ENCODE measurements at places on chromosomes 11 and 22.

DNA sequence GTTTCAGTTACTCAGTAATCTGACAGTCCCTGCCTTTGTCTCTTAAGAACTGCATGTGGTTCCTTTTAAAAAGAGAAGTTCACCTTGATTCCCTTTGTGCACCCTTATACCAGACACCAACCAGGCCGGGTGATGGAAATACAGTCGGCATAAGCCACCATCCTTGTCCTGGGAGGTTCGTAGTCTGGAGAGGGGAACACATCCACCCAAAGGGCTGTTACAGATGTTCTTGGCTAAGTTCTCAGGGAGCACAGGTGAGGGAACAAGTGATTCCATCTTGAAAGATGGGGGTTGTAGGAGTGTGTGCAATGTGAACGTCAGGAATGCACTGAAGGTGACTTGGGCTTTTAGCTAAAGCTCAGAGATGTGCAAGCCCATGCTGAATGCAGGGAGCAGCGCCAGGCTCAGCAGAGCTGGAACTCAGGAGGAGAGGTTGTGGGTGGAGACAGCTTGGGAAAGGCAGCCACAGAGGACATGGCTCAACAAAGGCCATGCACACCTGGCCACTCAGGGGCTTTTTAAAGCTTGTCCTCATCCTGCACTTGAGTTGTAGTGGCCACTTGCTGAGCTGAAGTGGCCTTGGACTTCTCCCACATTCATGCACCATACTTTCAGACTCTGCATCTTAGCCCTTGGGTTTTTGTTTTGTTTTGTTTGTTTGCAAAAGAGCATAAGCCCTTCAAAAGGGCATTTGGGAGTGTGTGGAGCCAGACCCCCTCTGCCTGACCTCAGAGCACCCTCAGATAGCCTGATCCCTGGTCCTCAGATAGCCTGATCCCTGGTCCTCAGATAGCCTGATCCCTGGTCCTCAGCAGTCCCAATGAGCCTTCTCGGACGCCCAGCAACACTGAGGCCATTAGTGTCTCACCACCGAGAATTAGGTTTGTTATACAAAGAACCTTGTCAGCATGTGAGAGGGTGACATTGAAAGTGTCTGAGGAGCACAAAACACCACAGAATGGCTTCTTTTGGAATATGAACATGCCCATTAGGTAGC is 12.7 kb upstream of the TMA7B start:
- no peak for DNase-seq

- DNase-seq = no peak
Measured at GRCh38 chr11:36038541-36038940, 94.7 kb downstream of the LDLRAD3 start.

- DNase-seq = no peak
Measured at GRCh38 chr11:131666617-131667016, 296.2 kb downstream of the NTM start.

GRCh38 chr11:65862941-65863888 is 3.0 kb downstream of the MUS81 start:
- DNase-seq = no peak

DNA sequence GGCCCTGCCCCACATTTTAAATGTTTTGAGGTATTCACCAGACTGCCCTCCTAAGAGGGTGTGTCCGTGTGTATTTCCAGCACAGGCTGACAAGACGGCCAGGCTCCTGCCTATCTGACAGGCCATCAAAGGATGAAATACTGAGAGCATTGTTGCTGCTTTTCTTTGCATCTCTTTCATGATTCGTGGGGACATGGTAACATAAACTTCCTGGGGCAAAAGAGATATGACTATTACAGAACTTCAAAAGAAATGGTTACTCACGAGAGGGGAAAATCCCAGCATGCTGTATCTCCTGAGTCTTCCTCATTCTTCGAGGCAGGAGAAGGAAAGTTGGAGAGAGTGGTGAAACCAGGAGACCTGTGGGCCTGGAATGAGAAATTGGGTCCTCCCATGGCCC is 10.3 kb upstream of the BIK start:
- no peak for DNase-seq

DNA sequence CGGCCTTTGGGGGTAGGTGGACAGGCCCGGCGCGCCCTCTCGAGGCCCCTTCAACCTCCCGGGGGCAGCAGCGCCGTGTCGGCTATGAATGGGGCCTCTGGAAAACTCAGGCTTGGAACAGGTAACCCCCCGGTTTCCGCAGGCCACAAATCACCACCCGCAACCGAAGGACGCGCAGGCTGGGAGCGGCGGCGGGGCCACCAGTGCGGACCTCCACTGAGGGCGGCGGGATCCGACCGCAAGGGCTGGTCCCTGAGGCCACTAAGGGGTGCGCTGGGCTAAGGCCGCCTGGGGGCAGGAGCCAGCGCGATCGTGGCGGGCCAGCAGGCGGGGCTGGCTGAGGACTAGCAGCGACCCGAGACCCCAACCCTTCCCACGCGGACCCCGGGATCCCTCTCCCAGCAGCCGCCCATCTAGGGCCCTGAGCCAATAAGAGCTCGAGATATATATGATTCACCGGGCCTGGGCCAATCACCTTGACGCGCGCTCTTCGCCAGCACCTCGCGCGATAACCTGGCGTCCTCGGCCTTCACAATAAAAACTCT is 609 bp upstream of the ATF4 start:
- peak; percentile 94 for DNase-seq

DNA sequence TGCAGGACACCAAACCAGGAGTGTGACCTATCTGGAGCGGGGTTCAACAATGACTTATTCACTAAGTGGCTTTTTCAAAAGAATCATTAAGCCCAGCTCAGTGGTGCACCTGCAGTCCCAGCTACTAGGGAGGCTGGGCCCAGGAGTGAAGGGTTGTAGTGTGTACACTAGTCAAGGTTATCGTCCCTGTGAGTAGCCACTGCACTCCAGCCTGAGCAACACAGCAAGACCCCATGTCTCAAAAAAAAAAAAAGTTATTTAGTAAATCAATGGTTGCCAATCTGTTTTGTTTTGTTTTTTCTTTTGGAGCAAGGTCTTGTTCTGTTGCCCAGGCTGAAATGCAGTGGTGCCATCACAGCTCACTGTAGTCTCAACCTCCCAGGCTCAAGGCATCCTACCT is 7.9 kb downstream of the RHOG start:
- DNase-seq = no peak

DNA sequence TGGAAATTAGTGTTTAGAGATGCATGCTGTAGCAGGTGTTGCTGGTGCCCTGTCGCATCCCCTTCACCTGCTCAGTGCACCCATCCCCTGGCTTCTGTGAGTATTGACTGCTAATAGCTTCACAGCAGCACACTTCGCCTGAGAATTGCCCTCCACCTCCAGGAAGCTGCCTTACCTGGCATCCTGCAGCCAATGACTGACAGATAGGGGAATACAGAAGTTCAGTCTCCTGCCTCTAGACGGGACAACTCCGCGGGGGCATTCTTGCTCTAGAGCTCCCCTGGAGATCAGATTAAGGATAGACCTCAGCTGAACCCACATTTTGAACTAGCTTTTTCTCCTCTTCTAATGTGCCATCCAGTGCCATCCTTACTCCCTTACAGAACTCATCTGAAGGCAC is 9.3 kb upstream of the CD3E start:
- DNase-seq = no peak

DNA sequence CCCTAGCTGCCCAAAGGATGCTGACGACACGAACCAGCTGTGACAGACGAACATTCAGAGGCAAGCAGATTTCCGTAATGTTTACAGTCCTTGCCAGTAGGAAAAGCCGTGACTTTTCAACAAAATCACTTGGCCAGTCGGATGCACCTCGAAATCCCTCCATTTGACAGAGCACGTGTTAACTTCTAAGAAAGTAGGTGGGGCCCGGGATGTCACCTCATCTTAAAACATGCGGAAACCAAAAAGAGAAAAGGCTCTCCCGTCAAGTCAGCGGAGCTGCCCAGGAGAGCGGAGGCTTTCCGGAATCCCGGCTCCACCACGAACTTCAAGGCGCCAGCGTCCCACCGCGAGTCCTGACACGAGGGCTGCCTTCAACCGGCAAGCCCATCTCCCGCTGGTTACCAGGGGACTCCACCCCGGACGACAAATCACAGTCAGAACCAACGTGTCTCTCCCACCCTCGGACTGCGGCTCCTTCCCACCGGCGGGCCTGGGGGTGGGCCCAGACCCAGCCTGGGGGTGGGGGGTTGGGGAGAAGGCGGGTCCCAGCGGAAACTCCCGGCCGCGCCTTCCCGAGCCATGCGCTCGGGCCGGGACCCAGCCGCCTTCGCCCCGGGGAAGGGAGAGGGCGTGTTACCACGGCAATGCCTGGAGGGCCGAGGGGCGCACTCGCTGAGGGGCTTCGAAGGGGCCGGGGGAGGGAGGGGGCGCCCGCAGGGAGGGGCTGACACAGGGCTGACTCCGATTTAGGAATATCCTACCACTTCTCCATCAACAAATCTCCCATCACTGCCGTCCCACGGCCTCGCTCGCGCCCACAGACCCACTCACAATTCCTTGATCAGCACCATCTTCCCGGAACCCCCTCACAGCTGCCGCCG is 475 bp downstream of the PITPNB start:
- DNase-seq = peak; percentile 9

DNA sequence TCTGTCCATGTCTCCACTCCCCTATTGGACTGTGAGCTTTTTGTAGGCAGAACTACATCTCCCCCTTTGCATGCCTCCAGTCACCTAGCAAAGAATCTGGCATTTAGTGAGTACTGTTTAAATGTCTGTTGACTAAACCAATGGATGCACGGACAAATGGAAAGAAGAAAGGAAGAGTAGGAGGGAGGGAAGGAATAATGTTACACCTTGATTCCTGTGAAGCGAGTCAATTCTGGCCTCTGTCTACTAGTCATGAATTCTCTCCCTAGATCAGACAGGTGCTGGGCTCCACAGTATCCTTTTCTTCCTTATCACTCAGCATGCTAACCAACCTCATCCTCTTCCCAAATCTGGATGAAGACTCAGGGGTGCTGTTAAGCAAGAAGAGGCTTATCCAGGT is 33.6 kb downstream of the GALNT18 start:
- no peak for DNase-seq

- DNase-seq = no peak
Measured at GRCh38 chr11:42265072-42265471, 805.6 kb upstream of the LRRC4C start.

DNA sequence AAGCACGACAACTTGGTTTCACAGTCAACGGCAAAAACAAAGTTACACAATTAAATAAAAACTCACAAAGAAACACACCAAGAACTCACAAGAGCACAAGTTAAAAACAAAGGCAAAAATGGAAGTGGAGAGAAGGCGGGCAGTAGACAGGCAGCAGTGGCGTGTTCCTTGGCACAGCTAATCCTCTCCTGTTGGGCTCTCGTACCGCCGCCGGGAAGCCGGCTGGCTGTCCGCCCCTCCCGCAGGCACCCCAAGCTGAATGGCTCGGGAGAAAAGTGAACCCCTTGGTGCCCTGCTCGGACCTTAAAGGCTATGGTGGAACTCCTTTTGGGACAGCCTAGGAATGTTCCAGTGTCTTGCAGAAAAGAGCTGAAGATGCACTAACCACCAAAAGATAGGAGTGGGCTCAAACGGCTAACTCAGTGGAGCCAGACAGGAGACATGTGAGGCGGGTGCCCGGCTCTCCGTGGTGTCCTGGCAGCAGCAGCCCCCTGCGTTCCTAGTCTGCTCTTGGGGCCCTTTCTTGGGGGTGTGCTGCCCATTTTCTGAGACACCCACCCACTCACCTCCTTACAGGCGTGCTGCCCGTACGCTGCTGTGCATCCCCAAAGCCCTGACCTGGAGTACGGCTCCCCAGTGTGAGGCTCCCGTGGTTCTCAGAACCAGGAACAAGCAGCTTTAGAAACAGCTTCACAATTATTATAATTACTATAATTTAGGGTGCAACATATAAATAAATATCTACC is 86.1 kb upstream of the BID start:
- DNase-seq = peak; percentile 64

DNA sequence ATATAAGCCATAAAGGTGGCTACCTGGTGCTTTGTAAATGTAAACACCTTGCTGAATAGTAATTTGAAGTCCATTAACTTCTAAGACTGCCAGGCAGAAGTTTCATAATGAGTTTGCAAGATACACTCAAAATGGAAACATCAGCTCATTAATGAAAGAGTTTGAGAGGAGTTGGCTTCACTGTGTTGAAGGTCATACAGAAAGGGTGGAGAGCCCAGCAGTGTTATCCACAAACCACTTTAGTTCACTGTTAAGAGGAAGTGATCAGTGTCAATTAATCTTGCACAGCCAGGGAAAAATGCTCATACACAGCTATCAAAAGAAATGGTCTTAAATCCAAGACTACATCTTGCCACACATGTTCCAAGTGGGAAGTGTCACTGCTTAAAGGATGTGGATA is 689.4 kb downstream of the JRKL start:
- DNase-seq = no peak

GRCh38 chr11:119795690-119796089 is 66.7 kb upstream of the NECTIN1 start:
- DNase-seq = no peak

DNA sequence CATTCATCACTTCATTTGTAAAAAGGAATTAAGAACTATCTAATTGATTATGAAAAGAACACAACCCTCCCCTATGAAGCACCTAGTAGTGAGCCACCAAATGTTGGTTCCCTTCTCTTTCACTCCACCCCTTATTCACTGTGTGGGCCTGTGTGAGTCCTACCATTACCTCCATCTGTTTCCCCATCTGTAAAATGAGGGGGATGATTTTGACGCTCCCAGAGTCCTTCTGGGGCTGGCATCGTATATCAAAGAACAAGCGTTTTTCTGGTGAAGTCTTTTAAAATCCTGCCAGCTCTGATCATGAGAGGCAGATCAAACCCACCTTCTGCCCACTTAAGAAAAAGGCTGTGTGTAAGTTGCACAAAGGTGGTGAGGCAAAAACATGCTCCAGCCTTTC is 96.6 kb upstream of the SEZ6L start:
- no peak for DNase-seq

- no peak for DNase-seq
Measured at GRCh38 chr22:37973271-37974170, 10.8 kb downstream of the SOX10 start.

- no peak for DNase-seq
Measured at GRCh38 chr11:129115652-129116586, 76.2 kb downstream of the ARHGAP32 start.

- DNase-seq = no peak
Measured at GRCh38 chr11:94129512-94130297, 1.1 kb downstream of the PANX1 start.

GRCh38 chr11:134244593-134244992 is 8.6 kb downstream of the THYN1 start:
- no peak for DNase-seq
